ENCODE measurements at places on chromosomes 2 and 18. TPM values are rescaled to one million over a fixed set of nuclear protein-coding genes. Genes with fewer than 3 reads are reported as not detected.

DNA sequence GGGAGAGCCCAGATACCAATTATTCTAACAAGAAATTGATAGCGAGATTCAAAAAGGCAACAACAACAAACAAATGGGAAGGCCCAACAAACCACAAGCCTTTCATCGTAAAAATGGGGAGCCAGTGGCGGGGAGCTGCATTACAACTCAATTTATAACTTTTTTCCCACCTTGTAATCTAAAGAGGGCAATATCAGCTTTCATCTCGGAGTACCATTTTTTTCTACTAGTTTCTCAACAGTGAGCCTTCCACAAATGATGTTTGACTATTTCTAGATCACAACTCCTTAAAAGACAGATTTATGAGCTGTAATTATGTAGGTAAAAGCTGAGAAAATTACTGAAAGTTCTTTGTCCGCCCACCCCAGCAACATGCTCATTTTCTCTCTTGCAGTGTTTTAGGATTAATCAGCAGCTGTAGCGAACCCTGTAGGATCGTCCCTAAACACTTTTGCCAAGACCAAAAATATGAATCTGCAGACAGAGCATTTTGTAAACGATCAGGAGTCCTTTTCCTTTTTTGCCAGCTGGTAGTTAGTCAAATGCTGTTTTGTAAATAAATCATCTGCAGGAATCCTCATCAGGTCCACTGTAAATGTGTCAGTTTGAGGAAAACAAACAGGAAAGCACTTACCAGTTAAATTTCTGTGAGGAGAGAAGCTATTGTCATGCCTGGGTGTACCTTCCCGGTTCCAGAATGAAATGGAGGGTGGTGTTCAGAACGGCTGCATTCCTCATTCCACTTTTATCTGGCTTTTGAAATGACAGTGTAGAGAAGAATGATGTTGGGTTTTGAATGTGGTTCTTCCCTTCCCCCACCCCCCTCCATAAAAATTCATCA is 53.2 kb downstream of the EEF1B2 start:
- no peak for DNase-seq

GRCh38 chr2:108588070-108588668 is 53.9 kb downstream of the LIMS1 start:
- DNase-seq: no peak

DNA sequence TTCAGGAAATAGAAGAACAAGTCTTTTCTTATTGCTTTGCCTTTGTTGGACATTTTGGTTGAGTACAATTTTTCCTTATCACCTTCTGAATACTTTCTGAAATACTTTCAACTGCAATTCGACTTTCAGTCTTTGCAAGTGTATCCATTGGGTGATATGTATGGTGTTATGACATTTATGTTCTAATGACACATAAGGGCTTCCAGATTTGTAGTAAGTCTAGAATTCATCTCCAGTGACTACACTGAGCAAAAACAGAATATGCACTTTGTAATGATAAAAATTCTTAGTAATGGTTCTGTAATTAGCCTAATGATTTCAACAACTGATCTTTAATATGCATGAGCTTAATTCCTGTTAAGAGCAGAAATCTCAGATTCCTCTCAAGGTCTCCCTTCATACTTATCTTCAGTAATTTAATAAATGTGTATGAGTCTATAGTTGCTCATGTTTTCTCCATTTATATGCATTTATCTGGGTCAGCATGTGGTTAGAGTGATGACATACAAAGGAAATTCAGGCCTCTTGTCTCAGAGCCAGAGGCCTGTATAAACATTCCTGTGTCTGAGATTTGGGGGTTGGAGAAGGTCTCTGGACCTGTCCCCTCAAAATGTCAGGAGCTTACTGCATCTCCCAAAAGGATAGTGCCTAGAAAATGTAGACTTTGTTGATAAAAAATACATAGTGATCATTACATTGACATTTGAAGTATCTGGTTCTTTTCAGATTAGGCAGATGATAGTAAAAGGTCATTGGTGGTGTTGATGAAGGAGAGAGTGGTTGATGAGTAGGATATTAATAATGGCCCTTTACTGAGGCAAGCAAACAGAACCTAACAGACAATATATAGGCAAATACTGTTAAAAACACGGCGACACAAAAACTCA is 114.9 kb downstream of the QPCT start:
- DNase-seq: no peak

GRCh38 chr2:189900726-189901125 is 116.5 kb downstream of the PMS1 start:
- no peak for DNase-seq

DNA sequence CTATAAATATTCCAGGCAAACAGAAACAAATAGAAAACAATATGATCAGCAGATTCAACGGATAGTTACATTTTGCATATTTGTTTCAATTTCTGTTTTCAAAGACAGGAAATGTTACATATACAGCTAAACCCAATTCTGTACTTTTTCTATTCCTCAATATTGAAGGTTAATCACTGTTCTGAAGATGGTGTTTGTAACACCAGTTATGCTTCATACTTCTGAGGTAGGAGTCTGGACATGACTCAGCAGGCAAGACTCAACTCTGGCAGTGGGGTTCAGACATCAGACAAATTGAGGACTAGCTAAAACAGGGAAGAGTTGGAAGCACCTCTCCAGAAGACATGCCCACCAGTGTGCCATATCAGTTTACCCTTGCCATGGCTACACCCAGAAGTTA is 16.6 kb downstream of the SERPINB13 start:
- peak; percentile 4 for DNase-seq

GRCh38 chr18:35646449-35646848 is 64.9 kb downstream of the GALNT1 start:
- no peak for DNase-seq

- no peak for DNase-seq
Observed at GRCh38 chr18:26440644-26441043, 107.7 kb downstream of the KCTD1 start.

GRCh38 chr2:132583666-132584360 is 86.2 kb downstream of the LYPD1 start:
- no peak for DNase-seq

- DNase-seq: peak; percentile 35
Observed at GRCh38 chr2:22536133-22536532, 848.8 kb upstream of the KLHL29 start.

DNA sequence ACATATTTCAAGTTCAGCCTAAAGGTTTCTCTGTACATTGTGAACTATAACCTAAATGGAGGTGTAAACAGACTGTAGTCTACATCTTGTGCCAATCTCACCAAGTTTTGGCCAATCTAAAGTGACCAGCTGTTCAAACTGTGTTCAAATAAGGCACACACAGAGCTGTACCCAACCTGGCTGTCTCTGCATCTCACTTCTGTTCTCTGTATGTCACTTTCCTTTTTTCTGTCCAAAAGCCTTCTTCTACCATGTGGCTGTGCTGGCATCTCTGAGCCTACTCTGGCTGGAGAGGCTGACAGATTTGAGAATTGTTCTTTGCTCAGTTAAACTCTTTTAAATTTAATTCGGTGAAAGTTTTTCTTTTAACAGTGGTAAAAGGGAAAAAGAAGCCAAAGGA is 817.9 kb downstream of the SOCS6 start:
- DNase-seq: no peak

GRCh38 chr2:3490191-3491170 is 28.9 kb downstream of the ADI1 start:
- DNase-seq: no peak

- no peak for DNase-seq
Observed at GRCh38 chr2:197993363-197993762, 189.0 kb downstream of the PLCL1 start.

DNA sequence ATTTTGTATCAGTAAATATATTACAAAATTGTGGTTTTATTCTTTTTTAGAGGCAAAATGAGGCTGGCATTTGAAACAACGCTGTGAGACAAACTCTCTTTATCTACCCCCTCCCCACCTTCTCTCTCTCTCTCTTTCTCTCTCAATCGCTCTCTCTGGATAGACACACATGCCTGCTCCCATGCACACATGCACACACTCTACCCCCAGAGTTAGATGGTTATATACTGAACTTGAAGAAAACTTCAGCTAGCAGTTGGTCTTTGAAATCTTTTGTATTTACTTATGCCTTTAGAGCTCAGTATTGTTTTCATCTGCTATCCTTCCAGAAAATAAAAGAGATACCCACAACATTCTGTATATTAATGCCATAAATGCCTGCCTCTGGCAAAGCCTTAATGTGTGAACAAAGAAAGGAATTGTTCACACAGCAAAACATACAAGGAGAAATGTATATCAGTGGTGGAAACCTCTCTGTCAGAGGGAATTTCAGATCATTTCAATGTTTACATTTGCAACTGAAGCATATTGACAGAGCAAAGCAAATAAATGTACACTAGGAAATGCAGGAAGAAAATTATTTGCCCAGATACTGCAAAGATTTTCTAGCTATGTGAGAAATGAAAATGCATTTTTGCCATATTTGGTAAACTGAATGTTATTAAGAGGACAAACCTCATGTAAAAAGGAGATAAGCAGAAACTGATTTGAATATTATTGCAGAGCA is 217.0 kb upstream of the UBE2E3 start:
- no peak for DNase-seq

DNA sequence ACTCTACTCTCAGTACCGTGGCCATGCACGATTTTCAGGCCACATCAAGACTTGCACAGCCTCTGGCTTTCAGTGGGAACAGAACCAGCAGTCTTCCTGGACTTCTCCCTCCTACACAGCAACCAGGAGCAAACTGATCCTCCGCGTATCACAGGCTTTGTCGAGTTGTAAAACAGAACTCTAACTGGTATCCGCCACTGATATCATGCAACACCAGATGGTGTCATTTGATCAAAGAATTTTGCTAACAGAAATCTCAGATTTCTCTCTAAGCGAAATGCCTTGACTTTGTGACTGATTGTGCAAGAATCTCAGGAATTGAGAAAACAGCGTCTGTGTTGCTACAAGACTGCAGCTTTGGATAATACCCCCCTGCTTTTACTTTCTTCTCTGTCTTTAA is 85.7 kb downstream of the COPS8 start:
- peak; percentile 77 for DNase-seq

DNA sequence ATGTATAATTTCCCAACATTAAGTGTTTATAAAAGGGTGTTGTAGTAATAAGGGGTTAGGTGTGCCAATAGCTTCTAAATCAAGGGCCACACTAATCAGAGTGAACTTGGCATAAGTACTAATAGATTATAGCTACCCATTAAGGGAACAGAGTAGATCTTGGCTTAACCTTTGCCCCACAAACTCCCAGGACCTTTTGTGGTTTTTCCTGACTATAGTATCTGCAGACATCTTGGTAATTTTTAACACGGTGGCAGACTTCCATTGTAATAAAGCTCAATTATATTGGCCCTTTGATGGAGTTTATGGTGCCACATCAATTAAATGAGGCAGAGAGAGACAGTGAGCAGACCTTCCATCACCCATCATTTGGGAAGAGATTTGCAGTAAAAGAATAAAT is 358.5 kb upstream of the HNRNPA3 start:
- no peak for DNase-seq

- DNase-seq: no peak
Observed at GRCh38 chr2:234492717-234493485, 4.0 kb downstream of the ARL4C start.

GRCh38 chr2:151305129-151305691 is 15.7 kb upstream of the NMI start:
- no peak for DNase-seq

DNA sequence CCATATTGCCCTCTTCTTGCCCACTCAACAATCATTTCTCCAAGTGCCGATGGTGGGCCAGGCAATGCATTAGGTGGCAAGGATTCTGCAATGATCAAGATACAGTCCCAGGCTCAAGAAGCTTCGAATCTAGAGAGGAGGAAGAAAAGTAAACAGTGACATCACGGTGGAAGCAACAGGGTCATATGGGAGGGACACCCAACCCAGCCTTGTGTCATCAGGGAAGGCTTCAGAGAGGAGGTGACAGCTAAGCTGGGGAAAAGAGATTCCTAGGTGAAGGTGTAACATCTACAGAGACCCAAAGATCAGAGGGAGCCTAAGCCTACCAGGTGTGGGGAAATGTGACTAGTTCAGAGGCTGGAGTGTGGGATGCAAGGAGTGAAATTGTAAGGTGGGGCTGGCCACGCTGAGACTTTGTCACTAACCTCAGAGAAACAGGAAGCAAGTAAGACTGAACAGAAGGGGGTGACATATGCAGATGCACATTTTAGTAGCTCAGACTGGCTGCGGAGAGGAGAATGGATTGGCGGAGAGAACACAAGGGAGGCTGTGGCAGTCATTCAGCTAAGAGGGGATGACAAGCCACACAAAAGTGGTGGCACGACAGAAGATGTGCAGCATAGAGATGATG is 104.9 kb downstream of the ANKRD44 start:
- DNase-seq: no peak

DNA sequence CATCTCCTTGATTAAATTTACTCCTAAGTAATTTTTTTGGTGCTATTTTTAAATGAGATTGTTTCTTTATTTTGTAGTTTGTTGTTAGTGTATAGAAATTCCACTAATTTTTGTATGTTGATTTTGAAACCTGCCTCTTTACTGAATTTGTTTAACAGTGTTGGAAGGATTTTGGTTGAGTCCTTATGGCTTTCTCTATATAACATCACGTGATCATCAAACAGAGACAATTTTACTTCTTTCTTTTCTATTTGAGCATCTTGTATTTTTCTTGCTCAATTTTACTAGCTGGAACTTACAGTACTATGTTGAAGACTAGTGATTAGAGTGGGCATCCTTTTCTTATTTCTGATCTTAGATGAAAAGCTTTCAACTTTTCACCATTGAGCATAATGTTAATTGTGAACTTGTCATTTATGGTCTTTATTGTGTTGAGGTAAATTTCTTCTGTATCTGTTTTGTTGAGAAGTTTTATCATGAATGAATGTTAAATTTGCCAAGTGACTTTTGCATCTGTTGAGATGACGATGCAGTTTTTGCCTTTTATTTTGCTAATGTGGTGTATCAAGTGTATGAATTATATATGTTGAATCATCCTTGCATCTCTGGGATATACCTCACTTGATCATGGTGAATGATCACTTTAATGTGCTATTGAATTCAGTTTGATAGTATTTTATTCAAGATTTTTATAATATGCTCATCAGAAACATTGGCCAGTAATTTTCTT is 645.3 kb upstream of the DDX18 start:
- DNase-seq: no peak

DNA sequence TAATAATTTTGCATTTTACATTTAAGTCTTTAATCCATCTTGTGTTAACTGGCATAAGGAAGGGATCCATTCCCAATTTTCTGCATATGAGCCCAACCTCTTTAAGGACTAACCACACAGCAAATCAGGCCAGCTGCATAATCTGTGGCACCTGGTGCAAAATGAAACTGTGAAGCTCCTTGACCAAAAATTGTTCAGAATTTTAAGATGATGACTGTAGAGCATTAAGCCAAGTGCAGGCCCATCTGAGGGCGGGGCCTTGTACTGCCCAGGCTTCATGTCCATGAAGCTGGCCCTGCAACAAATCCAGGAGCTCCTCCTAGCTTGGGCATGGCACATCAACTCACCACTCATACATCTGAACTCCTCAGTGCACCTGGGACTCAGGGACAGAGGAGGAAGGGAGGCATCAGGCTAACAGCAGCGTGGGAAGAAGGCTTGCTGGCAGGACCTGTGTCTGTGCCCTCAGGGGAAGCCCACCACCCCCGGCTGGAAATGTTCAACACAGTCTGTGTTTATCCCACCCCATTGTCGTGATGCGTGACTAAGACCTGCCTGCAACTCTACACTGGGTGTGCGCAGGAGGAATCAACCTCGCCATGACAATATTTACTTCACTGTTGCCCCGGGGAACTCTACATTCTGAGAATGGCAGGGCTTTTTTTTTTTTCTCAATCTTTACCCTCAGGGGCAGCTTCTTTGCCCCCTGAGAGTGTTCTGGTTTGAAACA is 128.9 kb upstream of the SIX2 start:
- DNase-seq: no peak

Gene RSAD2
- under 0.01 TPM for total RNA-seq

Gene PHLPP1
- total RNA-seq: 9.0 TPM

Gene TMBIM1
- total RNA-seq: 165 TPM

Gene MOGAT1
- not detected for total RNA-seq

Gene GPR45
- 0.22 TPM for total RNA-seq

Gene POTEJ
- total RNA-seq: not detected
